HepG2 (cell line): ENCODE measurements at places on chromosomes 5 and 9.

DNA sequence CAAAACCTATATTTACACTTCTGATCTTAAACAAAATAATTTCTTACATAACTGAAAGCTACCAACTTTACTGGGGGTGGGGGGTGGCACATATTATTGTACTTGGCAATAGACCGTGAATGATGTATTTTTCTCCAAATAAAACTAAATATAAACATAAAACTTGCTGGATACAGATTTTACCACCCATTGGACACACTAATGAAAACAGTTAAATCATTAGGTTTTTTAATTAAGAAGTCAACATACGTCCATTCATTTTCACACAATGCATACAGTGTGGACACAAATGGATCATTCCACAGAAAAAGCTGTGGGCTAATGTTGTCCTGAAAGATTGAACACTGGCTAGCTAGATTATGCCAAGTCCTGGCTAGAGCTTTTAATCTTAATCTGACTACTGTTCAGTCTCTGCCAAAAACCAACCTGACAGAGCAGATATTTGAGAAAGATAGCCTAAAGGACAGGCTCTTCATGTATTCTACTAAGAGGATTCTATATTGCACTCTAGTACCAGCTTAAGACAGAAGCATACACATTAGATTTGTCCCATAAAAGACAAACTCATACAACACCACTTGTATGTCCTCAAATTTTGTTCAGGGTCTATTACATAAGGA is 118.1 kb downstream of the SIL1 start:
- DNase-seq = no peak

DNA sequence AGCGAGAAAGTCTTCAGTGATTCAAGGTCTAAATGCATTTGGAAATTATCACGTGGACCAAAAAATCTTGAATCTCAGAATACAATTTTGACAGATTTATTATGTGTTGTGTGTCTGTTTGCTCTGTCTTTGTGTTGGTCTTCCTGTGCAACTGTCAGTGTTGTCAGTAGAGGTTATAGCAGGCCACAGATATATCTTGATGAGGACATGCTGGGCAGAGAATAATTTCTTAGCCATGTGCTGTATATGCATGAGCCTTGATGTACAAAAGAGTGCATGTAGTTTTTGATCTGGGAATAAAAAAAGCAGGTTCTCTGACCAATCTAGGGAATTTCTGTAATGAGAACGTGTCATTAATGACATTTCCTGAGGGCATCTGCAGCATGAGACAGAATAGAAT is 57.6 kb downstream of the ZSWIM6 start:
- DNase-seq = no peak

- peak; percentile 55 for DNase-seq
Observed at GRCh38 chr9:21465859-21466518, 16.1 kb downstream of the IFNE start.

DNA sequence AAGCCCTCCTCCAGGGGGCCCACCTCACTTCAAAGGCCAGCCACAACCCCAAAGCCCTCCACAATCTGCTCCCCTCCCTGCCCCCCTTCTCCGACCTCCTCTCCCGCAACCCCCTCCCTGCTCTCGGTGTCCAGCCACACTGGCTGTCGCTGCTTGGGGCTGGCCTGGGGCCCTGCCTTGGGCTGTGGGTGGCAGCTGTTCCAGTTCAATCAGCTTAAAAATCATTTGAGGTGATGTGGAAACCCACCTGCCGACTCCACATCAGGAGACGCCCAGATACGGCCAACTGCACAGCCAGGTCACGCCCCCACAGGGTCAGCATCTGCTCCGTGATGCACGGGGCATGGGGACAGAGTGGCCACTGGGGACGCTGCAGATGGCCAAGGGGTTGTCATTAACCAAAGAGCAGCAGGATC is 107.0 kb upstream of the MVB12B start:
- no peak for DNase-seq

- no peak for DNase-seq
Observed at GRCh38 chr5:172583931-172584511, 57.0 kb upstream of the NEURL1B start.

DNA sequence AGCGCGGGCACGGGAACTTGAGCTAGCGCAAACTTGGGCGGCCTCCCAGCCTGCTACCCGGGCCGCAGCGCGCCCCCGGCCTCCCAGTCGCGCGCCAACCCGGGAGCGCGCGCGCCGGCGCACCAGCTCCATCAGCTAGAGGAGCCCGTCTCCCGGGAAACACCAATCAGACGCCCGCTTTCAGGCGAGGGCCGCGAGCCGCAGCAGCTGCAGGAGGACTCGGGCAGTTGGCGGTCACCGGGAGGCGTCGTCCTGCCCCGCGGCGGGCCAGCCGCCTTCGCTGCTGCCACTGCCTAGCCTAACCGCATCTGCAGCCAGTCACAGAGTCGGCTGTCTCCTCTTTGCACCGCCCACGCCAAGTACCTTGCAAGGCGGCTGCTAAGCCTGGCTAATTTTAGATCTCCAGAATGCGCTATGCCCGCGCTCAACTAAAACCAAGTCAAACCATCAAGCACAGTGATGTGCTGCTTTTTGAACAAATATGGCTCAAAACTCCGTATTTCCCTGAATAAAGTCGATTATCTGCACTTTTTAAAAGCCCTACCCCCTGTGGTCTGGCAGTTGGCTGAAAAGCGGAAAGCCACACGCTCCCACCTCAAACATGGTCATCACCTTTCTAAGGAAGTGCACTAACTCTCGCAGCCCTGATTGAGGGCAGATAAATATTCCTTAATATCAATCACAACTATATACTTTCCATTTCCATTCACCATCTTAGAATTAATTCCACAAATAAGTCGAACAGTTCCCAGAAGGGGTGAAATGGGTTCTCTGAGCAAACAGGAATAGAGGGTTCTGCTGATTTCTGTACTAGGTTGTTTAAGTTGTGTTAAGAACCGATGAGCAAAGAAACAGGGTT is 221.8 kb downstream of the MEF2C start:
- no peak for DNase-seq

- no peak for DNase-seq
Observed at GRCh38 chr9:13436591-13436990, 157.1 kb upstream of the MPDZ start.
